ENCODE measurements at places on chromosomes 3 and 15.
A peak's percentile ranks its signal among the peaks of the same experiment; 100 is the strongest.

DNA sequence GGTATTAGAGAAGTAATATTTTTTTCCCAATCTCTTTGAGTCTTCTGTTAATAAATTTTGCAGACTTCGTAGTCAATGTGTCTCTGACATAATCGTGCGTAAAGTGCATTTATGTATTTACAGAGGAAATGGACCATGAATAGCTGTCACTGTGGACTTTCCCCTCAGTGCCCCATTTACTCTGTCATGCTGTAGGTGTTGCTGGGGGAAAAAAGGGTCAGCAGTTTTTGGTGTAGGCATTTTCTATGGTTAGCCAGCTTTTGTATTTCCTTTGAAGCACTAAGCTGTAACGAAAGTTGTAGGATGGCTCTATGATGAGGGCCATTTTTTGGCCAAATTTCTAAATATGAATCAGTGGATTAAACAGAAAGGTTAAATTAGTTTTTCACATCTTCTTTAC lies 598.4 kb downstream of the FGF12 start:
- H3K36me3 ChIP-seq = no peaks in the 10 kb centered on the region
- no peaks in the 10 kb centered on the region for H3K4me1 ChIP-seq
- no peak overlapping the region for H3K27ac ChIP-seq
- DNase-seq = no peak
- no peaks in the 10 kb centered on the region for H3K27me3 ChIP-seq
- H3K4me3 ChIP-seq = no peak overlapping the region

DNA sequence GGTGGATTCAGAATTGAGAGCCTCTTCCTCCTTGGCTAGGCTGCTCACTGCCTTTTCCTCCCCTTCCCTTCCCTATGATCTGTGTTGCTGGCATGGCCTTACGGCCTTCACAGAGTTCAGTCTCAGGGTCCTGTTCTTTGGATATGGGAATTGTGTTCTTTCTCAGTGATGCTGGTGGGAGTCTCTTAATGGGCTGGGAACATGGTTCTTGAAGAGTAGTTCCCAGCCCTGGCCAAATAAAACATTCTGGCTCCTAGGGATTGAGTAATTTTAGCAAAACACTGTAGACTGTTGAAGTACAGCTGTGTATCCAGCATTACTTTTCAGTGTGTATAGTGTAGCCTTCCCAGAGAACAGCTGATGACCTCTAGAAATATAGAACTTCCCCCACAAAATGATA lies 22.6 kb upstream of the FILIP1L start:
- H3K4me3 ChIP-seq = no peak overlapping the region
- DNase-seq = no peak
- H3K27ac ChIP-seq = no peak overlapping the region

- H3K27ac ChIP-seq = no peak overlapping the region
- 0 out of 2 replicates have a peak overlapping the region, but pooled peaks have one; percentile 0 for H3K4me3 ChIP-seq
- peak; percentile 42 for DNase-seq
- H3K4me1 ChIP-seq = peaks cover 9% of the 10 kb centered on the region
- no peaks in the 10 kb centered on the region for H3K27me3 ChIP-seq
- no peaks in the 10 kb centered on the region for H3K36me3 ChIP-seq
These were observed 187.8 kb downstream of the UACA start for GRCh38 chr15:70575231-70576226.

DNA sequence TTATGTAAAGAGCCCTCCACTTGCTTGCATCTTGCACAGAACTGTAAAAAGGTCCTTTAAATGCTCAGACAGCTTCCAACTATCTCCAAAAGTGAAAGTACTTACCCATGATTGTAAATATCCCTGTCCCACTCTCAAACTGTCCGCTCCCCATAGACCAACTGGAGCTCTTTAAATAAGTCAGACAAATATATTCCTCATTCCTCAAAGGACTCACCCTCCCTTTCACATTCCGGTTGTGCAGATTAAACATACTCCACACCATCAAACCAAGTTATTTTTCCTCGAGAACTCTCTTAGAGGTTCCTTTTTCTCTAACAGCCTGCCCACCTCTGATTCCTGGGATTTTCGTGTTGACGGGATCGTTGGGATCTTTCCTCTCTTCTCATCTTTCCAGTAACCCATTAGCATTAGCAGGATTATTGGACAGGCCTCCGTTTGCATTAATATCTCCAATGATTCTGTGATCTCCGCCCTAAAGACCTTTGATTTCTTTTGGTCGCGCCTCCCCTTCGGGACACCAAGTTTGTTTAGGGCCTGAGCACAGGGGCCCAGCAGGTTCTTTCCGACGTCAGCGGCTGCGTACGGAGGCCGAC lies 763 bp downstream of the GOLGB1 start:
- H3K4me3 ChIP-seq = peak overlapping the region; percentile 85
- no peak for DNase-seq
- H3K27me3 ChIP-seq = no peaks in the 10 kb centered on the region
- peak overlapping the region; percentile 58 for H3K27ac ChIP-seq
- H3K4me1 ChIP-seq = peaks cover 10% of the 10 kb centered on the region

- DNase-seq = no peak
- H3K27ac ChIP-seq = no peak overlapping the region
- H3K4me3 ChIP-seq = no peak overlapping the region
- no peaks in the 10 kb centered on the region for H3K36me3 ChIP-seq
These were observed 30.0 kb downstream of the STARD5 start for GRCh38 chr15:81293728-81294515.

- H3K36me3 ChIP-seq = peaks cover 79% of the 10 kb centered on the region
- H3K27me3 ChIP-seq = no peaks in the 10 kb centered on the region
- peaks cover 11% of the 10 kb centered on the region for H3K4me1 ChIP-seq
- H3K27ac ChIP-seq = no peak overlapping the region
These were observed 13.3 kb upstream of the CHD2 start for GRCh38 chr15:92886815-92887214.
